ENCODE measurements at places on chromosomes 2 and 18.

DNA sequence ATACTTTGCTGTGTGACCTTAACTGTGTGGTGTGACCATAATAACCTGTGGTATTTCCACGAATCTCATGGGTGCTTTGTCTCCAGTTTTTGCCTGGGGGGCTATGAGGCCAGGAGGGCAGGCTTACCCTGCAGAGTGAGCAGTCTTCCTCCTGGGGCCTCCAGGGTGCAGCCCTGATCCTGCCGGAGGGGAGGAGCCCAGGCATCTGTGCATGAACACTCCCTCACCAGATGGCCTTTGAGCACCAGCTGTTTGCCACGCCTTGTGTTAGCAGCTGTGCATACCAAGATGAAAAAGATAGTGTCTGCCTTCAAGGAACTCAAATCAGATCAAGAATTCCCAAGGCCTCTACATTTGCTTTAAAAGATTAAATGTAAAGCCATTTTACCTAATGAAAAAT, 75.0 kb upstream of the RBM44 start:
- DNase-seq, result no peak

GRCh38 chr2:30178618-30179434, 32.0 kb downstream of the YPEL5 start:
- no peak for DNase-seq

- no peak for DNase-seq
Observed at GRCh38 chr2:239136203-239136602, 264.6 kb downstream of the HDAC4 start.

DNA sequence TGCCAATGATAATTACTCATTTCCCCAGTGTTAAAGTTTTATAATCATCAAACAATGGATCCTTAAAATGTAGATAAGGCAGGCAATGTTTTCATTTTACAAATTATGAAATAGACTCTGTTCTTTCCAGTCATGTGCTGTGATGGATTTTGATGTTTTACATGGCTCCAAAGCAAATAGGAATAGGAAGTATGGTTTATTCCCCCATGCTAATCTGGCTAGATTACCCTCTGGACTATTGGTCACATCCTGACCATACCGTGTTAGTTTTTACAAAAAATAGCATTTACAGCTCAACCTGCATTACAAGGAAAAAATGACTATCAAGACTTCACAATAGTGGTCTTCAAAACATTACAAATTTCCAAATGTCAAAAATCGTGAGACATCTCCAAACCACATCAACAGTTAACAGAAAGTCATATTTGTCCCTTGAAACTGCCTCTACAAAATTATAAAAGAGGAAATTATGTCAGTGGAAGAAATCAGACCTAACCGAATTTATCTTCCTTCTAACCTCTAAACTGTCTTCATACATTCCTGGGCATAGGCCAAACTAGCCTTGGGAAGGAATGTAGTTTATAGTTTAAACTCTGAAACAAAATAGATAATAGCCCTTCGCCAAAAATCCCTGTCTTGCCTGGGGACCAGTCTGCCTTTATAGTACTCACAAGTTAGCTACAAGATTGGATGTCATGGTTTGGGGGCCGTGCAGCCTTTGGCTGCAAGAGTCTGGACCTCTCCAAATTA, 1941.2 kb upstream of the CELF4 start:
- no peak for DNase-seq

GRCh38 chr2:226742347-226742746, 57.3 kb downstream of the IRS1 start:
- no peak for DNase-seq

GRCh38 chr2:138500592-138501424, 762 bp upstream of the SPOPL start:
- DNase-seq, result no peak

DNA sequence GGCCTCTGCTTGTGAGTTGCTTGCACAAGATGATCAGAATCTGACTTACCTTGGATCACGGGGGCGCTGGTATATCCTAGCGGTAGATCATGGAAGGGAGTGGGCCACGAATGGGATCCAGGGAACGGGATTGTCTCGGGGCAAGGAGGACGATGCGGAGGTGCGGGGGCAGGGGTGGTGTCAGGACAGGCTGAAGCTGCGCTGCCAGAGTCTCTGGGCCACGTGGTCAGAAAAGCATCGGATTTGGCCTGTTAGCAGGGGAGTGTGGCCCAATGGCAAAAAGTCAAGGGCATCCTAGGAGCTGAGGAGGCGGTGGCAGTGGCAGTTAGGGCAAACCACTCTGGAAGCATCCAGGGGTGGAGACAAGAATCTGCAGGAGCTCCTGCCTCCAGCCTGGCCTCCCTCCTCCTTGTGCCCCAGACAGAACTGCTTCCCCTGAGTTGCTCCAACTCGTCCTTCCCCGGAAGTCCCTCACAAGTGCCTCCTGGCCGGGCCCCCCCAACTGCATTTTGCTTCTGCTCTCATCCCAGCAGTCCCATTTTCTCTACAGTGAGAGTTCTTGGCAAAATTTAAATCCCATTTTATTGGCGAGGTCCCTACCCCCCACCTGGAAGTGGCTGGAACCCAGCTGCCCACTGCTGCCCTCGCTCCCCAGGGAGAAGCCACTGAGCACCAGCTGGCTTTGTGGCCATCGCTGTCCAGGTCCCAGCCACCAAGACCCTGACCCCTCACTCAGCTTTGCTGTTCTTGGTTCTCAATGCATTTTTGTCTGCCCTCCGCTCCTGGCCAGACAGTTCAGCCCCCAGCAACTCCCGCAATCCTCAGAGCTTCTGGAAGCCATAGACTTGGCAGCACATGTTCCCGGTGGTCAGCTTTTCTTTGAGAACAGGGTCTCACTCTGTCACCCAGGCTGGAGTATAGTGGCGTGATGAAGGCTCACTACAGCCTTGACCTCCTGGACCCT, 5.6 kb upstream of the CCDC74B start:
- no peak for DNase-seq

GRCh38 chr2:196836440-196836839, 27.3 kb upstream of the C2orf66 start:
- peak; percentile 13 for DNase-seq

DNA sequence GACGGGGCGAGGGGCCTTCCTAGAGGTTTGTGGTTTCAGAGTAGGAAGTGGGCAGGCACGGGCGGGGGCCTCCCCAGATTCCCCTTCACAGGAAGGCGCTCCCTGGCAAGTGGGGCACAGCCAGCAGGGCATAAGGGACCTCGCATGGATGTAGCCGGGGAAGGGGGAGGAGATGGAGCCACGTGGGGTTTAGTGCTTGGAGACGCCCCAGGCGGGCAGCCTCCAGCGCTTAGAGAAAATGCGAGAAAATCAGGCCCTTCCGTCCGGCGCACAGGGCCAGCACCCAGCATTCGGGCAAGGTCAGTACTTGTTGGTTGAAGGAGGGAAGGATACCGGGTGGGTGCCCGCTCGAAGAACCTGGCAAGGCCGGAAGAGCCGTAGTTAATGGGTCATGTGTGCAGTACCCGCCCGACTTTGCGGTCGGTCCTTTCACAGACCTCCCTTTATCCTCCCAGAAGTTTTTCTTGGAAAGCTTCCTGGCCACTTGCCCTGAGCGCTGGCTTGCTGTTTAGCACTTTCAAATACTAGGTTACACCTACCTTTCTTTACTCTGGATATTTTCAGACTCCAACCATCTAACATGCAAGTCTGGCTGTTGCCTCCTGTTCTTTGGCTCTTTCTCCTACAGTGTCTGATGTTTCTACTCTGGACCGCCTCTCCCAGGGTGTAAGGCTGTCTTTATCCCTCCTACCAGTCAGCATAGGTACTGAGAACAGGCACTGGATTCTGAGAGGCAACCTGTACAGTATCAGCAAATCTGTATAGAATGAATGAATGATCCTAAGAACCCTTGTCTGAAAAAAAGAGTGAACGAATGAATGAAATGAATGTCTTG, 78.1 kb downstream of the CIB4 start:
- DNase-seq, result no peak

- no peak for DNase-seq
Observed at GRCh38 chr2:174599310-174599921, 1.8 kb upstream of the WIPF1 start.

GRCh38 chr2:189159717-189160116, 19.8 kb downstream of the COL5A2 start:
- DNase-seq, result no peak

- peak; percentile 79 for DNase-seq
Observed at GRCh38 chr2:43538034-43538670, 57.7 kb downstream of the THADA start.

DNA sequence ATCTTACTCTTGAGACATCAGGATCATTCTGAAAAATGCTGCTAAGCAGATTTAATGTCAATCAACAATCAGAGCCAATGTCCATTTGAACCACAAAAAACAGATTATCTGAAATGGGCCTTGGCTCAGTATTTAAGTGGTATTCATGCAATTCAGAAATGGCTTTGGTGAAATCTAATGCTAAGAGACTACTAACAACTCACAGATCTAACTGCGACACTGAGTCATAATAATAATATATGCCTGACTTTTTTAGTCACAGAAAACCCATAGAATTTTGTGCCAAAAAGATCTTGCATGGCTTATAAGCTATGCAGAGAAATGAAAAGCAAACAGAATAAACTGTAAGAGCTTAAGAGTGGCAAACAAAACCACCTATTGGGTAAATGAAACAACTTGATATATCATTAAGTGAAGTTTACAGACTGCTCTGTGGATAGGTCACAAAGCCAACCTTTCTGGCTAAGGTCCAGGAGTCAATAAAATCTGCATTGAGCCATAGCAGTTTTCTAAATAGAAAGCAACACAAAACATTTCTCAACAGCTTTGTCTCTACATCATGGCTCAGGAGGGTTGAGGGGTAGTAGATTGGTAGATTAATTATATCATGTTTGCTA, 234.3 kb downstream of the LRATD1 start:
- DNase-seq, result no peak

DNA sequence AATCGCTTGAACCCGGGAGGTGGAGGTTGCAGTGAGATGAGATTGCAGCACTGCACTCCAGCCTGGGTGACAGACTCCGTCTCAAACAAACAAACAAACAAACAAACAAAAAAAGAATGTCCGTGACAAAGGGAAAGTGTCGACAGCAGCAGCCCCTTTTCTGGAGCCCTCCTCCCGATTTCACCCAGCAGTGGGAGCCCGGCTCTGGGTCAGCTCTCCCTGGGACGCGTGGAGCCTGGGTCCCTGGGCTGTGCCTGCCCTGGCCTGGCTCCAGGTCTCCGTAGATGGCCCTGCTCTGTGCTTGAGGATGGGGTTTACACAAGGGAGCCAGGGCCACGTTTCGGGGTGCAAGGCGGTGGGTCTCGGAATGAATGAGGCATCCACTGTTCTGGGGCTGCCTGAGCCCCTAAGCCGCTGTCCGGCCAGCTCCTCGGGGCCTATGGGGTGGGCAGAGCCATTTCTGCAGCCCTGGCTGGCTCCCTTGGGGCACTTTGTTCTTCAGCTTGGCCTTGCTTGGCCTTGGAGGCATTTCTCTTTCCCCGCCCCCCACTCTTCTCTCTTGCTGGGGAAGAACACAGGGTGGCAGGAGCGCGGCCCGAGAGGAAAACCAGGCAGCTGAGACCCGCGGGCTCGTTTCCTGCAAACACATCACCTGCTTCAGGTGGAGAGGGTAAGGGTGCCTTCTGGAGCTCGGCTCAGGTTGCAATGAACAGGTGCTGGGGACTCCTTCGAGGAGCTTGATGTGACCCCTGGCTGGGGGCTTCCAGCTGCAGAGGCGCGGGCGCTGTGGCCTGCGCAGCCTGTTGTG, 29.1 kb downstream of the RTP5 start:
- DNase-seq, result no peak

GRCh38 chr18:51721996-51722395, 524.5 kb upstream of the MEX3C start:
- DNase-seq, result no peak

DNA sequence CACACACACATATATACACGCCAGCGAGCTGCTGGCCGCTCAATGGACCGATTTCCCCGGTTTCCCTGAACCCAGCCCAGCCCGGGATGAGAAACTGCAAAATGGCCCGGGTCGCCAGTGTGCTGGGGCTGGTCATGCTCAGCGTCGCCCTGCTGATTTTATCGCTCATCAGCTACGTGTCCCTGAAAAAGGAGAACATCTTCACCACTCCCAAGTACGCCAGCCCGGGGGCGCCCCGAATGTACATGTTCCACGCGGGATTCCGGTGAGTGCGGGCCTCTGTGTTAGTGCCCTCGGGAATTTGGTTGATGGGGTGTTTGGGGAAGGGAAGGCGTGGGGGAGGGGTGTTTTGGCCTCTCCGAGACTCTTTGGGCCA, 392 bp downstream of the ST8SIA3 start:
- DNase-seq, result peak; percentile 10

DNA sequence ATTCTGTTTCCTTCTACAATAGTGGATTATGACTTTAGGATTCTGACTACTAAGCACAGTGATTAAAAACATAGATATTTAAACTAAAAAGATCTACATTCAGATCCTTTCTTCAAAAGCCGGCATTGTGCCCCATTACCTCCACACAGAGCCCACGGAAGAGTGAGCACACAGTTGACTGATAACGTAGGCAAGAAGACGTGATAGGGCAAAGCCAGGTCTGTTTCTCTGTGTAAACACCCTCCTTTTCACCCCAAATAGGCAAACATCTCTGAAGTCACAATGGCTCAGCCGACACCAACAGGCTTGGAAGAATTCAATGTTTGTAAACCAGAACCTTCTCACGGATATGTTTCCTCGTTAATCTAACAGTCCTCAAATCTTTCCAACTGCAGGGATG, 302.9 kb downstream of the CMPK2 start:
- no peak for DNase-seq

DNA sequence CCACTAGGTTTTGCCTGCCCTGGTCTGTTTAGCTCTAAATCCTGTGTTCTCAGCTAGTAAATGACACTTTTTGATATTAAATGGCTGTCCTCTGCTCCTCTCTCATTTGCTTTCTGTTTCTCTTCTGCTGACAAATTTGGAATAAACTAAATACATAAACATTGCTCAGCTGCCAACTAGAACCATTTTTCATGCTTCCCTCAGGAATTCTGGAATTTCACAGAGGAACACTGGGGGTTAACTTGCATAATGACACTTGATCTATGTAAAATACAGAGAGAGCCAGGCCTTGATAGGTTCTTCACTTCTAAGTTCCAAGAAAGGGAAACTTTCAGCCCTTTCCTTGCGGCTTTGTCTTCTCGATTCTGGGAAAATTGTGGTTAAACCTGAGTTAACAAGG, 450.6 kb upstream of the ST6GAL2 start:
- DNase-seq, result no peak

DNA sequence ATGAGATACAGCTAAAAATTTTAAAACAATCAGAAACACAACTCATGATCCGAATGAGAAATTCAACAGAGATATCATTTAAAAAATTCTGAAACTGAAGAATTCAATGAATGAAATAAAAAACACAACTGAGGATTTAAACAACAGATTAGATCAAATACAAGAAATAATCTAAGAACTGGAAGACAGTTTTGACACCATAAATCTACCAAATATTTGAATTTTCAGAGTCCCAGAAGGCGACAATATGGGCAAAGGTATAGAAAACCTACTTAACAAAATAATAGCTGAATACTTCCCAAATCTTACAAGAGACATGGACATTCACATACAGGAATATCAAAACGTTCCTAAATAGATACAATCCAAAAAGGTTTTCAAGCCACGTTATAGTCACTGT, 221.9 kb downstream of the OTX1 start:
- no peak for DNase-seq

Measured in cardiac muscle cell (in vitro differentiated cells and primary cell).